ENCODE measurements at places on chromosomes 2 and 18.

GRCh38 chr2:188452084-188452483 is 160.4 kb downstream of the GULP1 start:
- DNase-seq, result no peak

DNA sequence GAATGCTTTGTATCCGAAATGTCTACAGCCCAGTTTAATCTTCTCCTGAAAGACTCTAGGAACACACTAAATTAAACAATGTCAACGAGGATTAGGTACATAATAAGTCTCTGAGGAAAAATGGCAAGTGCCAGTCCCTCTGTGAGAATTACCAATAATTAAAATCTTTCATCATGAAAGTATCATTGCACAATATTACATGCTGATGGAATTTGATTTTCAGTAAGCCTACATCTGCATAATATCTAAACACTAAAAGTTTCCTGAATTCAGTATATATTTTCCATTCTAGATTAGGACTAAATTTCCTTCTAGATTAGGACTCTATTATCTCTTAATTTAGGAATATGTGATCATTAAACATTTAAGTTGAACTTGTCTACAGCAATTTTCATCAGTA is 132.1 kb downstream of the LRP2 start:
- DNase-seq, result no peak

DNA sequence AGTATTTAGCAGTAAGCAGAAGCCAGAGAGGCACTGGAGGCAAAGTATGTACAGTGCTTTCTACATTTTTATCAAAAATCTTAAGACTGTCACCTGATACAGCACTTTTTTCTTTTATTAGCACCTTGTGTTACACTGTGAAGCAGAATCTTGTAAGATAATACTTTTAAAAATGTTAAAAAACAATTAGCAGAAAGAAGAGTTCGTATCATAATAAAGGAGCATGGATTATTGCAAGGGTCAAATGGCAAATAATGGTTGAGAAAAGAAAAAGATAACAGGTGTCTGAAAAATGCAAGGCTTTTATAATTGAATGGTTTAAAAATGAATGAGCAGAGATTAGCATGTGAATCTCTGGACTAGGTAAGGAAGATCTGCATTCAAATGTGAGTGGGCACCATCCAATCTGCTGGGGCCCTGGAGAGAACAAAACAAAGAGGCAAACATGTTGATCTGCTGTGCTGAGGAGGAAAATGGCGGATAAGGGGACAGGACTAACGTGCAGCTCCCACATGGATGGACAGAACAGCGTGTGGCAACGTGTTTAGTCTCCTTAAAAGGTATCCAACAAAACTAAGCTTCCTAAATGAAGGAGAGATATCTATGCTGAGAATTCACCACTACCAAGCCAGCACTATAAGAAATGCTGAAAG is 9.5 kb downstream of the CEBPZOS start:
- no peak for DNase-seq

DNA sequence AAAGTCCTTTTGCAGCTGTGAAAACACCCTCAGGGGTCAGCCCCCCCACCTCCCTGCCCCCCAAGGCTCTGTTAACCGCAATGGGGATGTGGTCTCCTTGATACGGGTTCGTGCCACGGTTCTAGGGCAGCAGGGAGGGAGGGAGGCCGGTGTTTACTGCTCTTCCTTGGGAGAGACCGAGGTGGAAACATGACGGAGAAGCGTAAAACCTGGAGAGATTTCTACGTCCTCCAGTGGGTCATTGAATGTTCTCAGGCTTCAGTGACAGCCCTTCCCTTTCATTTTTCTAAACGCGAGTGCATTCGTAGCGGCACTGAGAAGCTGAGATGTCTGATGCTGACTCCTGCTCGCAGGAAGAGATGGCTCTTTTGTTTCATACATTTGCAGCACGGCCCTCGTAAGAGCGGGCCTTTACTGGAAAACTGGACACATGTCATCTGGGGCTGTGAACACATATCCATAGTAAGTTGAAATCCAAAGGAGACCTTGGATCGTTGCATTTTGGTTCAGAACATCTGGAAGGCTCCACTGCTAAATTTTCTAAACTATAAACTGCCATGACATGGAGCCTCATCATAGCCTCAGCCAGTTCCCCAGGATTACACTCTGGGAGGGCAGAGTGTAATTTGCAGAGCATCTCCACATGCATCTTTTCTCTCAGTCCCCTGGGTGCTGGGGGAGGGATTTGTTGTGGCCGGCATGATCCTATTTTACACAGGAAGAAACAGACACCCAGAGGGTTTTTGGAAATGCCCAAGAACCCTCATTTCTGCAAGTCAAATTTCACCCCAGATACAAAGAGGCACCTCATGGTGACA is 40.6 kb upstream of the HDAC4 start:
- DNase-seq, result no peak

GRCh38 chr2:144711630-144712549 is 192.0 kb upstream of the ZEB2 start:
- DNase-seq, result no peak

DNA sequence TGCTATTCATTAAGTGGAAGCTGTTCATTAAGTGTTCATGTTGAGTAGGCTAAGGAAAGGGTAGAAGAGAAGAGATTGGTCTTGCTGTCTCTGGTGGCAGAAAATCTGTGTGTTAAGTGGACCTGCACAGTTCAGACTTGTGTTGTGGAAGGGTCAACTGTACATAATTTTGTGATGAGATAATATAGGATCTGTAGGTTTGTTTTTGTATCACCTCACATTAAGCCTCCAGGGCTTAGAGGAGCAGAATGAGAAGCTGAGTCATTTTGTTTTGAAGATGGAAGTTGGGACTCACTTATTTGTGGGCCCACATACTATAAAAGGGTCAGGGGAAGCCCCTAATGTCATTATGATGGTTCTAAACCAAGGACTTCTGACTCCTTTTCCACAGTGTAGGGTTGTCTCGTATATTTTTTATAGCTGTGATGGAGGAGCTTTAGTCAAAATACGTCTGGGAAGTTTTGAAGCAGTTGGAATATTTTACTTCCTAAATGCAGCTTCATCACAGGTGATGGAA is 18.2 kb downstream of the PMS1 start:
- DNase-seq, result no peak

DNA sequence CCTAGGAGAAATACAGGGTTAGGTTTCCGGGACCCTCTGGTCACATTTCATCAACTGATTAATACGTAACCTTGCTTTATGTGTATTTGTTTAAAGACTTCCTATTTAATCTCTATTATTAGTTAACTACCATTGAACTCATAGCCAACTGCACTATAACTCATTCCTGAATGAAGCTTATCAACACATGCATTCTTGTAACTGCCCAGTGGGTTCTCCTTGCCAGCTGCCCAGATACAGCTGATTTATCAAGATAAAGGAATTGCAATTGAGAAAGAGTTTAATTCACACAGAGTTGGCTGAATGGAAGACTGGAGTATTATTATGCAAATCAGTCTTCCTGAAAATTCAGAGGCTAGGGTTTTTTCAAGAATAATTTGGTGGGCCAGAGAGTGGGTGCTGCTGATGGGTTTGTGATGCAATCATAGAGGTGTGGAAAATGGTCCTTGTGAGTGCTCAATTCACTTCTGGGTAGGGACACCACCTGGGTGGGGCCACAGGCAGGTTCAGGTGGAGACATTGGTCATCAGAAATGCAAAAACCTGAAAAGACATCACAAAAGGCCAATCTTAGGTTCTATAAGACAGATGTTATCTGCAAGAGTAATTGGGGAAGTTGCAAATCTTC is 21.1 kb upstream of the NOSTRIN start:
- DNase-seq, result no peak

GRCh38 chr2:25920786-25921415 is 42.6 kb upstream of the ASXL2 start:
- no peak for DNase-seq
